Hematopoietic multipotent progenitor cell treated with erythropoietin and hydrocortisone succinate and interleukin-3 and kit ligand, for 4 days (in vitro differentiated cells): ENCODE measurements at places on chromosomes 1 and 21.
A peak's percentile ranks its signal among the peaks of the same experiment; 100 is the strongest.

GRCh38 chr1:7576946-7577657 lies 194.0 kb upstream of the VAMP3 start:
- no peak for DNase-seq

DNA sequence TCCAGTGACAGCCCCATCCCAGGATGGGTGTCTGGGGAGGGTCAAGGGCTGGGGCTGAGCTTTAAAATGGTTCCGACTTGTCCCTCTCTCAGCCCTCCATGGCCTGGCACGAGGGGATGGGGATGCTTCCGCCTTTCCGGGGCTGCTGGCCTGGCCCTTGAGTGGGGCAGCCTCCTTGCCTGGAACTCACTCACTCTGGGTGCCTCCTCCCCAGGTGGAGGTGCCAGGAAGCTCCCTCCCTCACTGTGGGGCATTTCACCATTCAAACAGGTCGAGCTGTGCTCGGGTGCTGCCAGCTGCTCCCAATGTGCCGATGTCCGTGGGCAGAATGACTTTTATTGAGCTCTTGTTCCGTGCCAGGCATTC lies 24.2 kb downstream of the PCSK9 start:
- no peak for DNase-seq

- peak; percentile 69 for DNase-seq
Observed at GRCh38 chr1:185345913-185346720, 29.1 kb upstream of the IVNS1ABP start.

- no peak for DNase-seq
Observed at GRCh38 chr1:185368913-185369491, 52.0 kb upstream of the IVNS1ABP start.

DNA sequence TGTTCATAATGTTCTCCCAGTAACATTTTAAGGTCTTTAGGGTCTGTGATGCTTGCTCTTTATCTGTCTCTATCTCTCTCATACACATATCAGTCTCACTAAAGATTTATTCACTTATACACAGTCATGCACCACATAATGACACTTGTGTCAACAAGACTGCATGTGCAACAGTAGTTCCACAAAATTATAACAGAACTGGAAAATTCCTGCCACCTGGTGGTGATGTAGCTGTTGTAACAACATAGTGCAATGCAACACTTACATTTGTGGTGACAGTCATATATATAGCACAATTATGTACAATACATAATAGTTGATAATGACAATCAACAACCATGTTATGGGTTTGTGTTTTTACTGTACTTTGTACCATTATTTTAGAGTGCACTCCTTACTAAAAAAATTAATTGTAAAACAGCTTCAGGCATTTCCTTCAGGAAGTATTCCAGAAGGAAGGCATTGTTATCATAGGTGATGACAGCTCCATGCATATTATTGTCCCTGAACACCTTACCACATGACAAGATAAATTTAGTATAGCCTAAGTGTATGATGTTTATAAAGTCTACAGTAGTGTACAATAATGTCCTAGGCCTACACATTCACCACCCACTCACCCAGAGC lies 8.1 kb downstream of the TDRD5 start:
- DNase-seq, result peak; percentile 56

DNA sequence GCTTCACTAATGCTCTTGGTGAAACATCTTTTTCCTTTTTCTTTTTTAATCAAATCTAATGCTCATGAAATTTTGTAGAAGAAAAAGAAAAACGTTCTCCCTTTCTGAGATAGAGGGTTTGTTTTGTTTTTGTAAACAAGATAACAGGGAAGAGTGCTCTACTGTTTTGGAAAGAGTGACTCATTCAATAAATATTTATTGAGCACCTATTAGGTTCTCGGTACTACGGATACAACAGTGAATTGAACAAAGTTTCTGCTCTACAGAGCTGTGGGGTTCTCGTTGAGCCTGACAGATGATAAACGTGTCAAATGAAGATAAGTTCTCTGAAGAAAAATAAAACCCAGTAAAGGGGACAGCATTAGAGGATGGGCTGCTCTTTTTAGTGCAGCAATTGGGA lies 7.0 kb downstream of the PGM1 start:
- no peak for DNase-seq

GRCh38 chr1:207603777-207604176 lies 41.2 kb upstream of the CR1L start:
- DNase-seq, result no peak

GRCh38 chr1:196148367-196148970 lies 459.8 kb downstream of the KCNT2 start:
- peak; percentile 72 for DNase-seq

DNA sequence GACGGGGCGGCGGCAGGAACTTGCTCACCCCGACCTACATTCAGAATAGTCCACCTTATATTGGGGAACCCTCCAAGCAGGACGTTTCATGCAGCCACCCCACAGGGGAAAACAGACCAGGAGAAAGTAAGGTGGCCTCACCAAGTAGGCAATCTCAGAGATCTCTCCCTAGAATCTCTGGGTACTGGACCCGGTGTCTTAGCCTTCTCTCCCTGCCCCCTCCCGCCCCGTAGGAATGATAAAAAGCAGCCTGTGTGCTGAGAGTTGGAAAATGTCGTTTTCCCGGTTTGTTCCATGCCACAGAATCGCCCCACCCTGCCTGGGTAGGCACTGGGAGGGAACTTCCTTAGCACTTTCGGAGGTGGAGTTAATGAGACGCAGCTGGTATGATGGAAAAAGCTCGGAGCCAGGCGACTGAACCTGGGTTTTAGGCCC lies 789 bp upstream of the PTPN14 start:
- DNase-seq, result no peak

DNA sequence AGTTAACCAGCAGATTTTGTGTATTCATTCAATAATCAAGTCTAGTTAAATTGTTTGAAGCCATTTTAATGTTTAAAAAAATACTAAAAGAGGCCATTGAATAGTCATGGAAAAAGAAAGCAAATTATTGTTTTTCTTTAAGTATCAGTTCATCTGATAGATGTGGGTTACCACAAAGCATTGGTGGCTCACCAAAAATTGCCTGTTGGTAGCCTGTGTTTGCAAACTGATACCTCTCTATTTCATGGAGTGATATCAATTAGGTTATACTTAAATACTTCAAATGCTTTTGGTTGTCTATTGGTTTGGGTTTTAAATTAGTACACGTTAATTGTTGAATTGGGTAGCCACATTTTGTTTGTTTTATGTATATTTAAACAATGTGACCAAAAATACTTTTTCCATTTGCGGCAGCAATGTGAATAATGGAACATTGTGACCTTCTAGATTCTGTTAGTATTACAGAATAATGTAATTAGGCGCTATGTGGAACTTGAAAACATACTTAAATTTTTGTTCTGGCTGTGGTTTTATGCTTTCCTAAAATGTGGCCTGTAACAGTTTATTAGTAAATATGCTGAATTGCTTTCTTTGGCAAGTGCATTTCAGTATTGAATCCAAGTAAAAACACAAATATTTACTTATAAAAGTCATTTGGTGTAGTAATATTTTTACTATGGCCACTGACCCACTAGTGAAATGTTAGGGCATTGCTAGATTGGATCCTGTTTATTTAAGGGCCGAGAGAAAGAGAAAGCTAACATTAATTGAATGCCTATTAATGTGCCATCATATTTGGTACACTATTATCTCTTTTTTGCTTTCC lies 37.1 kb upstream of the NBL1 start:
- peak; percentile 58 for DNase-seq

DNA sequence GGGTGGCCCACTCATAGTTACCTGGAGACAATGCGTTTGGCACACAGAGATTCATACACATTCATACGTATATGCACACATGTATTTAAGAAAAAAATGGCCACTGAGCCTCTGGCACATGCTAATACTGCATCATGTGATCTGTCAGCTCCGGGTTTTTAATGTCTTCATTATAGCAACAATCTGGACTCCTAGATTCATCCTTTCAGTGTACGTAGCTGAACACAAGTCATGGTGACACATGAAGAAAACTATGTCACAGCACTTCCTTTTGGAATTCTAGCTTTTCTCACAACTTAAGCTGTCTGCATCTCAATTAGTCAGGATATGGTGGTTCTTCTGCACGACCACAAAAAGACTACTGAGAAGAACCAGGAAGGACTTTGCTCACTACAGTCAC lies 24.7 kb downstream of the HSF2BP start:
- no peak for DNase-seq

GRCh38 chr1:47571952-47572351 lies 134.1 kb downstream of the FOXD2 start:
- DNase-seq, result no peak

GRCh38 chr1:218430822-218431221 lies 85.7 kb downstream of the TGFB2 start:
- DNase-seq, result no peak

- peak; percentile 79 for DNase-seq
Observed at GRCh38 chr21:38968887-38969543, 163.3 kb downstream of the ETS2 start.

DNA sequence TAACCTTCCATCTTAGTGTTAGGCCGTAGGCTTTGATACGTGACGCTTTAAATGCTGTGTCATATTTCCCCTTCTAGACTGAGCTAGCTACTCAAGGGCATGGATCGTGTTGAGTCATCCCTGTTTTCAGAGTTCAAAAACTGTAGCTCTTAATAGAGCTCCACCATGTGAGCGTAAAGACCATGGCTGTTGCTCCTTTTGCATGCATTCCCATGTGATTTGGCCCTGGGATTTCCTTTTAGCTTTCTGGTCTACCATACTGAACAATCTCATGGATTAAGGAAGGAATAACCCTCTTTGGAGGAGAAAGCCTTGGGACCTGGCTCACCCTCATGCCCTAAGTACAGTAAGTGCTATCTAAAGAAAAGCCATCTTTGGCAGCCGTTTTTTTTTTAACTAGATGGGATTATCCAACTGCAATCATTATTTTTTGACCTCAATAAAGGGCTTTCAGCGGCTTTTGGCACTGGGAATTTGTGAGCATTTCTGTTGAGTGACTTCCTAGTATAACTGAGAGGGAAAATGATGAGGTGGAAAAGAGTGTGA lies 76.6 kb downstream of the PLPP3 start:
- DNase-seq, result peak; percentile 61

GRCh38 chr1:160062230-160062532 lies 7.8 kb downstream of the KCNJ10 start:
- no peak for DNase-seq

- DNase-seq, result no peak
Observed at GRCh38 chr1:47003896-47004403, 19.5 kb upstream of the CYP4X1 start.

GRCh38 chr1:158393476-158393875 lies 5.8 kb downstream of the OR10T2 start:
- DNase-seq, result no peak

- DNase-seq, result no peak
Observed at GRCh38 chr1:221162352-221162751, 283.1 kb downstream of the HLX start.

GRCh38 chr1:235415008-235415904 lies 48.0 kb downstream of the TBCE start:
- DNase-seq, result peak; percentile 90

- DNase-seq, result no peak
Observed at GRCh38 chr1:47875036-47875435, 122.1 kb downstream of the TRABD2B start.

DNA sequence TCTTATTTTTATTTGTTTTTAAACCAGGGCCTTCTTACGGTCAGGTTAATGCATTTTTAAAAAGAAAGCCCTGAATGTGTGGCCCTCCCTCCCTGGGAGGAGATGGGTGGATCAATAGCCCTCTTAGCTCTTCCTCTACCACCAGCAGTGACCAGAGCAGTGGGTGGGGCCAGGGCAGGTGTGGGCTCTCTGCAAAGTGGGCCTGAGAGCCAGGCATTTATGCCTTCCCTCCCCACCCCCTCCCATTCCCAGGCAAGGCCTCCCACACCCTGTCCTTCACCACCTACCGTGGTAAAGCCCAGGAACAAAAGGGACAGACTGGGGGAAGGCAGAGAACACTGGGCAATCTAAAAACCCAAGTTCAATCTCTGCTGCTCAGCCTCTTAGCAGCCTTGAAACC lies 63.9 kb downstream of the SSBP3 start:
- no peak for DNase-seq
